ENCODE measurements at places on chromosomes 5 and 9. TPM values are rescaled to one million over a fixed set of nuclear protein-coding genes. Genes with fewer than 3 reads are reported as not detected.

Gene GKAP1
- total RNA-seq, result 14.9 TPM

Gene PTGS1
- 5.0 TPM for total RNA-seq

Gene PCBD2
- total RNA-seq, result 16.3 TPM

Gene STARD4
- 21.6 TPM for total RNA-seq

Gene NOXA1
- 1.2 TPM for total RNA-seq

Gene OTP
- total RNA-seq, result not detected

Gene DCTN4
- 64.5 TPM for total RNA-seq

Gene AGXT2
- total RNA-seq, result not detected

Gene SFXN1
- 38.5 TPM for total RNA-seq

Gene TMC1
- total RNA-seq, result 0.62 TPM

Gene TAF9
- total RNA-seq, result 21.7 TPM

Gene NPM1
- 770 TPM for total RNA-seq

Gene ZBTB34
- total RNA-seq, result 17.6 TPM

Gene TAF11L5
- total RNA-seq, result not detected

Gene GNA14
- 5.9 TPM for total RNA-seq

Gene CENPK
- total RNA-seq, result 12.4 TPM

Gene SOHLH1
- total RNA-seq, result not detected

Gene TPD52L3
- not detected for total RNA-seq

Measured in tongue (tissue), 3 donors.